Stimulated activated CD8-positive, alpha-beta memory T cell treated with anti-CD3 and anti-CD28 coated beads, Interleukin-7, amount 100 ng/mL, for 48 hours (primary cell): ENCODE measurements at places on chromosomes 3 and 15.

GRCh38 chr3:75325716-75326115, 338.4 kb upstream of the FRG2C start:
- DNase-seq, result no peak

DNA sequence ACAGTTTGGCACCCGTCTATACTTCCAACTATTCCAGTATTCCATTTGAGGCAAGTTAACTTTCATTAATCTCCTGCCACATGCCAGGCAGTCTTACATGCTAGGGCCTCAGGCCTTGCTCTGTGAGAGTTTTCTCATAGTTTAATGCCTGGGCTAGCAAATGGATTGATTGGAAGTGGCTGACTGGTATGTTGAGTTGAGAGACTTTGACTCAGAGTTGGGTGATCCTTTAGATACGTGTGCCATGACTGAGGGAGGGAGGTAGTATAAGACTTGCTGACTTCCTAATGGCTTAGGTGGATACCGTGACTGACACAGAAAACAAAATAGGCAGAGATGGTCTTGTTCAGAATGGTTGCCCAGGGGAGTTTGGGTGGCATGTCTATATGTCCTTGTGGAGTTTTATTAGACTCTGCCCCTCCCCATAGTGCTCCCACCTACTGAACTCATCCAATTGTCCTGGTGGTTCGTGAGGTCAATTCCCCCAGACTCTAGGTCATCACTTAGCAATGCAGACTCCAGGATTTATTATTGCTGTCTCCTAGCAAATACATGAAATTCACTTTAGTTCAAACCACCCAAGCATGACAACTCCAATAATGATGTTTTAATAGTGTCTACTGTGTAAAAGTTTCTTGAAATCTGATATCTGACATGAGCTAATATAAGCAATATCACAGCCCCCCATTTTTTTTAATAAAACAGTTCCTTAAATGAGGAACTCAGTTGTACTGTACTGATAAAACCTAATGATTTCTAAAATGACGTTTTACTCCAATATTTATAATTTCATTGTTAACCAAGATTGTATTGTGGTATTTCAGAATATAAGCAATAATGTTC, 413.9 kb upstream of the MDFIC2 start:
- no peak for DNase-seq

DNA sequence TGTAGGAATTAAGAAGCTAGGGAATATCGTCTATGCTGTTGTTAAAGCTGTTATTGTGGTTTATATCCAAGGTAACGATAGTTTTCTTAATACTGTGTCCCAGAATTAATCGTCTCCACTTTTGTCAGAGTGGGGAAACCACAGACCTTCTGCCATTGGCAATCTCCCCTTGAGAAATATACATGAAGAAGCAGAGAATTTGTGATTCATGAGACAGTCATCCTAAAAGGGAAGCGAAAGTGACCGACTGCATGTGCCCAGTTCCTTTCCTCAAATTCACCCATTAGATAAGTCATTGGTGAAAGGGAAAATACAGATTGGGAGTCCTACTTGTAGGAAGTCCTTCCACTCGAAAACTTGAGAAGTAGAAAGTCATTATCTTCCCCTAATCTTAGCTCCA, 26.6 kb downstream of the DIPK2A start:
- no peak for DNase-seq

DNA sequence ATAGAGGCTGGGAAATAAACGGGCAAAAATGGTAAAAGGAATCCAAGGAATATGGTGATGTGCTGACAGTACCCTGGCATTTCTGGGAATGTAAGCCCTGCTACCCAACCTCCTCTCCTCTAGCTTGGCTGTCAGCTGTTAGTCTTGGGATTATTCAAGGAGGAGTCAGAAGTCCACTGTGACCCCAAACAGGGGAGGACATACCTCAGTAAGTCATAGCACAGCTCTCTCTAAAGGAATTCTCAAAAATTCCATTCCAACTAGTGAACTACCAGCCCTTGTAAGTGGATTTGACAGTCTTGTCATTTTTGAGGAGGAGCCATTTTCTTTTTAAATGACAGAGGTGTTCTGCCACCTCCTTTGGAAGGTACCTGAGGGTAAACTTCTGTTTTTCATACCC, 207.5 kb downstream of the PDCD6IP start:
- no peak for DNase-seq

DNA sequence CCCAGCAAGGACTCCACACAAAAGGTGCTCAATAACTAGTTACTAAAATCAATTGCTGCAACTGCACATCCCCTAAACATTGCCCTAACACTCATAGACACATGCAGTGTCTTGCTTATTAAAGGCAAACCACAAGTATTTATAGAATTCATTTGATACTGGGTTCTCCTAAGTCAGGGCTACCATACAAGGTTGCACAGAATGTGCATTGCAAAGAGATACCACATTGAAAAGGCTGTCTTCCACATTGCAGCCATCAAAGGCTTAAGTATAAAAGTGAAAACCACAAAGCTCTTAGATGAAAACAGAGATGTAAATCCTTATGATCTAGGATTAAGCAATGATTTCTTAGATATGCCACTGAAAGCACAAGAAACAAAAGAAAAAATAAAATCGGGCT, 33.6 kb upstream of the TOPAZ1 start:
- no peak for DNase-seq

DNA sequence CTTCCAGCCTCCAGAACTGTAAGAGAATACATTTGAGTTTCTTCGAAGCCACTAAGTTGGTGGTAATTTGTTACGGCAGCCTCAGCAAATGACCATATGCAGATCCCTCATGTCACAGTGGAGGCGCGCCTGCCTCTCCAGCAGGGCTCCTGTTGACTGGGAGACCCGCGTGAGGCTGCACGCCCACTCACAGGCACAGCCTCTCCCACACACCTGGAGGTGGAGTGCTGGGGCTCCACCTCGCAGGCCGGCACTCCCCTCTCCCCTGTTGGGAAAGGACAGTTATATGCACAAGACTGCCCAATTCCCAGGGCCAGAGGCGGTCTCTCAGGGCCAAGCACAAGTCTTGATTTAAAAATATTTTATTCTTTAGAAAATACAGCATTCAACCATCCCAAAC, 2.8 kb upstream of the TLR9 start:
- no peak for DNase-seq

GRCh38 chr3:183517607-183518006, 37.9 kb downstream of the KLHL6 start:
- DNase-seq, result no peak

DNA sequence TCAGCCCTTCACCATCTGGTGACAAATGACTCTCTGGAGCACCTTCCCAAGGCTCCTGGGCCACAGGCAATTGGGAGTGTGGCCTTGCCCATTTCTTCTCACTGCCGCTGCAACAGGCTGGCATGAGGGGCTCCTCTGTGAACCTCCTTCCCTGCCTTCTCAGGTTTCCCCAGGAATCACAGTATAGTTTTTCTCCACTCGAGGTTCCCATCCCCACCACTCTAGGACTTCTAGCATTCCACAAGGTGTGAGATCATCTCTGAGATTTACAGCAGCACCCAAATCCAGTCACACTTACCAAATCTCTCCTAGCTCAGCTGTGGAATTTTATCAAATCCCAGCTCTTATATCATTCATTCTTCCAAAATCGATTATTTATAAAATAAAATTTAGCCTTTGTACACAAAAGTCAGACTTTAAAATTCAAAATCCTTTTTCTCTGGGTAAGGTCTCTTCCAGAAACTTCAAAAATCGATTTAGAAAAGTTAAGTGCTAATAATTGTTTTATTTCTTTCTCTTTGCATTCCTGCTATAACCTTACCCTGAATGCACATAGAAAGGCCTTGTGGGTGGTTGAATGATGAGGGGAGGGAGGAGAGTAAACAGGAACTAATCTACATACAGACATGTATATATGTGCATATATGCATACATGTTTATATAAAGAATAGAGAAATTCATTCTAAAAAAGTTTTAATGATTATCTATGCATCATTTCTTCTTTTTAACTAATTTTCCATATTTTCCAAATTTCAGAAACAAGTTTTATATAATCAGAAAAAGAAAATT, 18.9 kb upstream of the ATP13A4 start:
- no peak for DNase-seq

DNA sequence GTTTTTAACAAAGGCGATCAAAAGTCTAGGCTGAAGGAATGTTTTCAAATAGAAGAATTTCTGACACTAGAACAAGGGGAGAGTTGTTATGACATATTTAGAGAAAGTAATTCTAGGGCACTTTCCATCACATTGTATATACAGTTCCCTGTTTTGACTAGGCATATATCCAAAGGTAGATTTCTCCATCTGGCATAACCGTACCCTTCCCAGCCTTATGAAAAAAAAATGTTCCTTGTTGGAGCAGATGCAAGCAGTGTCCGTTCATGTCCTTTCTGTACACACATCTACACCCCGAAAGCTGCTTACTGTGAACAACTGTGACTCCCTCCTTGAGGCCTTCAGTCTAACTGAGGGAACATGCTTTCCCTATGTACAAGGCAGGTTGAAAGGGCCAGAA, 271.7 kb upstream of the GBE1 start:
- DNase-seq, result no peak

- DNase-seq, result no peak
Observed at GRCh38 chr3:138638641-138639040, 30.1 kb downstream of the FAIM start.

DNA sequence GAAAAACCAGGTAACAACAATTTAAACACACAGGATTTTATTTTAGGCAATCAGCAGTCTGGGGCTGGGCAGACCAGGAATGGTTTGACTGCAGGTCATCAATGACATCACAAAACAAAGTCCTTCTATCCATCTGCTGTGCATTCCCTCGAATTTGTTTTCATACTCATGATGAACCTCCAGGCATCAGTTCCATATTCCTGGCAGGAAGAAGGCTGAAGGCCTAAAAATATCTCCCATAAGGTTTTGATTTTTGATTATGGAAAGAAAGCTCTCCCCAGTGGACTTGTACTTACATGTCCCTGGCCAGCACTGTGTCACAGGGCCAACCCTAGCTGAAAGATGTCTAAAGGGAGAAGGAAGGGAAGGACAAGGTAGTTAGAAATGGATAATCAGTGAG, 107.4 kb downstream of the PEAK1 start:
- DNase-seq, result no peak

DNA sequence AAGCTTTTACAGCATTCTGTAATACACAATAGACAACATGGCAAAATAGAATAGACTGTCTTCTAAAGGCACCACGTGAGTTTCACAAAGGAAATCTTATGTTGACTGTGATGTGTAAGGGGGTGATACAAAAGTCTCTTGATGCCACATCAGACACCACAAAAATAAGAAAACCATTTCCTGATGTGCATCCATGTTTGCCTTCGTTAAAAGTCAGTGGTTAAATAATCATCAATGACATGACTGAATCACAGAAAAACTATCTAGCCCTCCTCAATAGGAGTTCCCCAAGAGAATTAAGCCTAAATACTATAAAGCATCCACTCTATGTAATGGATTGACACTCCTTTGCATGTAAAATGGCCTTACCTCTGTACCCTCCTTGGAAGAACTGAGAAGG, 198.6 kb upstream of the SLC2A2 start:
- no peak for DNase-seq

- DNase-seq, result no peak
Observed at GRCh38 chr15:69730281-69731080, 277.9 kb downstream of the RPLP1 start.

- no peak for DNase-seq
Observed at GRCh38 chr15:97875513-97876280, 84.8 kb upstream of the ARRDC4 start.

DNA sequence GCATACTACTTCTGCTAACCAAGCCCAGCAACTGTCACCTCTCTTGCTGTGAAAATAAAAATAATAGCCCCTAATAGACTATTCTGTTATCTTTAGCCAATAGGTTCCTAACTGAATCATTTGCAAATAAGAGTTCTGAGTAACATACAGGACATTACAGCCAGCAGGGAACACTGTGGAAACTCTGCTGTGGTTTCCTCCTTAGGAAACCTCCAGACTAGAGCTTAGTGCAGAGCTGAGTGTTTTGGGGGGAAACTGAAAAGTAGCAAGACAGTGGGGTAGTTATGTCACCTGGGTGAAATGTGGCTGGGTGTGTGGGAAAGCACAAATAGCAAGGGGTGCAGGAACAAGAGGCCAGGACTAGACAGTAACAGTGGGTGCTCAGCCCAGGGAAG, 32.4 kb downstream of the DZIP1L start:
- no peak for DNase-seq

- DNase-seq, result no peak
Observed at GRCh38 chr15:80568876-80569605, 126.1 kb upstream of the ABHD17C start.

GRCh38 chr3:24986612-24987011, 441.5 kb upstream of the RARB start:
- no peak for DNase-seq

DNA sequence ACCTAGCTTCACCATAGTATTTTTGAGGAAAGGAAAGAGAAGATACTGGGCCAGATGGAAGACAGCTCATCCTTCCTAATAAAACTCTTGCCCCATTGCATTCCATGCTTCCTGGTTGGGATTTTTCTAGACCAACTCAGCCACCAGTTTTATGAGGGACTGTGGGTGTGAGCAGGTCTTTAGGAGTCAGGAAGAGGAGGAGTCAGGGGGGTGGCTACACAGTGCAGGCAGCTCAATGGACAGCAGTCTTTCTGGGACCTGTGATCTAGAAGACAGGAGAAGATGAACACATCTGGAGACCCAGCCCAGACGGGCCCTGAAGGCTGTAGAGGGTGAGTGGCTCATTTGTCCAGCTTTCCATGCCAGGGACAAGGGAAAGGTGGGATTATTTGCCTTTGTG, at the start of gene NOX5:
Gene NOX5 (plus strand): TSS at position 242 of the 400 bp plus-strand sequence. CDS start 41 bp downstream, at position 283.
- DNase-seq, result no peak

GRCh38 chr3:154095832-154096421, 25.3 kb upstream of the ARHGEF26 start:
- no peak for DNase-seq

DNA sequence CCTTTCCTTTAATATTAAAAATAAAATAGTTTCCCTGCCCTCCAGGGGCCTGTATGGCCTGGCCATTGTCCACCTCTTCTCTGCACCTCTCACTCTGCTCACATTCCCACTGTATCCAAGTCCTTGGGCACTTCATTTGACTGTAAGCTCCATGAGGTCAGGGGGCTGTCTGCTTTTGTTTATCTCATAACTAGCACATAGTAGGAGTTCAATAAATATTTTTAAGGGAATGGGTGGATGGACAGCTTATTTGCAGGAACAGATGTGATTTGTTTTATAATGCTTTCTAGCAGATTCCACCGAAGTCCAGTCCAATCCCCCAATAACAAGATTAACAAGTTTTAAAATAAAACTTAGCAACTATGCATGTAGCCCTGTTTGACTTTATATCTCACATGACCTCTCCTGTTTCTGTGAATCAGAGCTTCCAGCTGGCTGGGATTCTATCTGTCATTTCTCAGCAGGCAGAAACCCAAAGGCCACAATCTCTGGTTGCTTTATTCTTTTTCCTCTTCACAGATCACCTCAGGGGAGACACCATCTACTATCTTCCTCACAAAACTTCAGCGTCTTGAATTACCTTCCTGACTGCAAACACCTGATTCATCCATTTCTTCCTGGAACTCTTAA, 123.0 kb upstream of the NR2F2 start:
- DNase-seq, result no peak
